ENCODE measurements at places on chromosomes 11 and 22. TPM values are rescaled to one million over a fixed set of nuclear protein-coding genes. Genes with fewer than 3 reads are reported as not detected.
A peak's percentile ranks its signal among the peaks of the same experiment; 100 is the strongest.

DNA sequence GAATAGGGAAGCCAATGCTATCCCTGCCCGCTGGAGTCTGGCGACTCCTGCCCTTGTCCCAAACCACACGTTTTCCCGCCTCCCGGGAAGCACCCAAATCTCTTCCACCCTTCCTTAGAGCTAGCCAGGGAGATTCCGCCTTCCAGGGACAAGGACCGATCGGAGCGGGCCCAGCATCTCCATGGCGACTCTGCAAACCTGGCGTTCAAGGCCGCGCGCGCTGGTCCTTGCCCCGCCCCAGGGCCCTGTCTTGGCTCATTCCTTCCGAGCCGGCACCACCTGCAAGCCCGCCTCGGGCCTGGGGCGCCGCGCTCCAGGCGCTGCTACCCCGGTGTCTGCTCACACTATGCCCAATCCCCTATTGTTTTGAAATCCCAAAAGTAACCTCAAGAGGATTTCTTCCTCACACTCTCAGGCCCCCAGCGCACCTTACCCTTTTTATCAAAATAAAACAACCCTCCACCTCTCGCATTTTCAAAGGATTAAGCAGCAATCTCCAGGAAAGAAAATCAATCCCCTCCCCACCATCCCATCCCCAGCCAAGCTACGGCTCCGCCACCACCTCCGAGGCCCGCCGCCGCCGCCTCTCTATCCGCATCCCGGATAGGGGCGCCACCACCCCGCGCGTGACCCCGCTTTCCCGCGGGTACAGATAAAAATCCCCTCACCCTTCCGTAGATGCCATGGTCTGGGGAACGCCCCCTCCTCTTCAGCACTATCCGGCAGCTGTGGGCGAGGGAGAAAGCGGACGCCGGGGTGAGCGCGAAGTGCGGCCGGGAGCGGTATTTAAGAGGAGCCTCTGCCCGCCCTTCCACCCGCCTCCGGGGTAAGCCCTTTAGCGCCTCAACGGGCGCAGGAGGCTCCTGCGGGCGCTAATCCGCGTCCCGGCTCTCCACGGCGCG lies 825 bp downstream of the SLC1A2 start:
- H3K4me3 ChIP-seq: peak overlapping the region; percentile 59
- H3K4me1 ChIP-seq: 0 out of 2 replicates have a peak, but pooled peaks cover 3% of the 10 kb centered on the region
- H3K36me3 ChIP-seq: no peaks in the 10 kb centered on the region
- H3K27me3 ChIP-seq: peaks cover 93% of the 10 kb centered on the region

The APOL1 gene
- not detected for total RNA-seq

The APOL3 gene
- not detected for total RNA-seq

The APOL5 gene
- total RNA-seq: not detected

DNA sequence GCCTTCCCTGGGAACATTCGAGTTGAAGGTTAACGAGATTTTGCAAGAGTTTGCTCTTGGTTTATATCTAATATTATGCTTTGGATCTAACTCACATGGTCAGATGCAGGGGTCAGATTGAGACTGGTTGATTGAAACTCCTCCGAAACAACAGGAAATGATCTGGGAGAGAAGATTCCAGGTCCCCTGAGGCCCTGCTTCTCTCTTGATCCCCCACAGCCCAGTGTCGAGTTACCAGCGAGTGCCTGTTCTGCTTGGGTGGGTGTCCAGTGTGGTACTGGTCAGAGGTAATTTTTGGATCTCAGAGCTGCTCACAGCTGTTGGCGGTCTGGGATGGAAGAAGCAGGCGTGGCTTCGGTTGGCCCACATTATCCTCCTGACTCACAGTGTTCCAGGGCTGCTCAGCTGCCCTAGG lies 9.2 kb downstream of the FBLN1 start:
- no peaks in the 10 kb centered on the region for H3K36me3 ChIP-seq
- no peaks in the 10 kb centered on the region for H3K27me3 ChIP-seq
- no peak for DNase-seq
- H3K27ac ChIP-seq: no peak overlapping the region
- no peak overlapping the region for H3K4me3 ChIP-seq
- H3K4me1 ChIP-seq: no peaks in the 10 kb centered on the region

The TBX10 gene
- not detected for total RNA-seq

The PHETA2 gene
- total RNA-seq: not detected

DNA sequence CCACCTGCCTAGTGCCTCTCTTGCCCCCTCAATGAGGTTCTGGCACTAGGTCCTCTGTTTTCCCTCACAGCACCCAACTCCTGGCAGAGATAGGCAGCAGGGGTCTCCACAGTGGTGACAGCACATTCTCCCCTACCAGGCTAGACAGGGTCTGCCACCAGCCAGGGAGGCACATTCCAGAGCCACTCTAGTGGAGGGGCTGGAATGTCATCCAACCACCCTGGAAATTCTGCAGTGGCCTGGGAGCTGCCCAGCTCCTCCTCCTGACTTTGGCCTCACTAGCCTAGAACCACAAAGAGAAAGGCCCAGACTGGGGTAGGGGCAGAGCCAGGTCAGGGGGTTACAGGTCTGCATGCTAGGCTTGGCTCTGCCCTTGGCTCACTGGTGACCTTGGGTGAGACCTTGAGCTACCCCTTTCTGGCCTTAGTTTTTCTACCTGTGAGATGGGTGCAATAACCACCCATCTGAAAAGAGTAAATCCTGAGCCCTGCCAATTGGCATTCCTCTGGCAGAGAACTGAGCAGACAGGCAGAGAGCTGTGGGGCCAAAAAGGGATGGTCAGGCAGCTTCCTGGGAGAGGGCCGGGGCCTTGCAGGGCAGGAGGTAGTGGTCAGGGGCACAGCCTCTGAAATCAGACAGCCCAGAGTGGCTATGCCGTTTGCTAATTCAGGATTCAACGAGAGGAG lies 7.1 kb downstream of the P2RY2 start:
- H3K36me3 ChIP-seq: peaks cover 23% of the 10 kb centered on the region
- H3K4me1 ChIP-seq: peaks cover 31% of the 10 kb centered on the region
- no peak for DNase-seq
- H3K27me3 ChIP-seq: no peaks in the 10 kb centered on the region
- H3K4me3 ChIP-seq: no peak overlapping the region

DNA sequence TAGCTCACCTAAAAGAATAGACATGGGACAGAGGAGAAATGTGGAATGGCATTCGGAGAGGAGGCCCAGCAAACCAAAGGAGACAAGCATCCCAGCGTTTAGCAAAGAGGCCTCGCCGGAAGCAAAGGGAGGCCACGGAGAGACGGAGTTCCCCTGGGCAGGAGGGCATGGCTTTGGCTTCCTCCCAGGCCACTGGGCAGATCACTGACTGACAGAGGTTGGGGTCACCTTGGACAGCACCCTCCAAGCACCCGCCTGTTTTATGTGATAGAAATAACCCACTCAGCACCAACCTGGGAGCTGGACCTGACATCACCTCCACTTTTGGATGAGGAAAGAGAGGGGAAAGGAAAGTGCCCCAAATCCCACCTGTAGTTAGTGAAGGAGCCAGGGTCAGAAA lies 434.1 kb downstream of the BRD1 start:
- no peak overlapping the region for H3K4me3 ChIP-seq
- no peaks in the 10 kb centered on the region for H3K36me3 ChIP-seq
- H3K4me1 ChIP-seq: no peaks in the 10 kb centered on the region
- DNase-seq: no peak
- no peak overlapping the region for H3K27ac ChIP-seq
- H3K27me3 ChIP-seq: peaks cover 15% of the 10 kb centered on the region

The LRRN4CL gene
- 0.51 TPM for total RNA-seq

DNA sequence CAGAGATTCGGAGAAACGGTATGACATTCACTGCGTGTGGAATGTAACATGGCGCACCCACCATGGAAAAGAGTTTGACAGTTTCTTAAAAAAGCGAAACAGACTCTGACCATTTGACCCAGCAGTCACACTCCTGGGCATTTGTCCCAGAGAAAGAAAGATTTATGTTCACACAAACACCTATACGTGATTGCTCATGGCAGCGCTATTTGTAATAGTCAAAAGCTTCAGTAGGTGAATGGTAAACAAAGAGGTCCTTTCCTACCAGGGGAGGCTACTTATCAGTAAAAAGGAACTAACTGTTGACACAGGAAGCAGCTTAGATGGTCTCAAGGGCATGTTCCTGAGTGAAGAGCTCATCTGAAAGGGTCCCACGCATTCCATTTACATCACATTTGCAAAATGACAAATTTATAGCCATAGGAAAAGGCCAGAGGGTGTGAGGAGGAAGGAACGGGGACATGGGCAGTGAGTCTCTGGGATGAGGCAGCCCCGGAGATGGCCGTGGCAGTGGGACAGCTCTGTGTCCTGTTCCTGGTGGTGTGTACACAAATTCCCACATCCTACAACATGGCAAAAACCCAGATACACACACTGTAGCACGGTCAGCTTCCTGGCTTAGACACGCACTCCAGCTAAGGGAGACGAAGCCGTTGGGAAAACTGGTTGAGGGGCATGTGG lies 14.6 kb upstream of the KRTAP5-6 start:
- peak overlapping the region; percentile 74 for H3K27ac ChIP-seq
- H3K4me1 ChIP-seq: 0 out of 2 replicates have a peak, but pooled peaks cover 8% of the 10 kb centered on the region
- H3K36me3 ChIP-seq: no peaks in the 10 kb centered on the region
- H3K27me3 ChIP-seq: no peaks in the 10 kb centered on the region

- no peak for DNase-seq
- H3K4me3 ChIP-seq: no peak overlapping the region
- H3K27me3 ChIP-seq: no peaks in the 10 kb centered on the region
- no peak overlapping the region for H3K27ac ChIP-seq
These were observed 48.8 kb upstream of the TTLL12 start for GRCh38 chr22:43235445-43236409.

GRCh38 chr11:34311126-34311525 lies 46.7 kb downstream of the ABTB2 start:
- H3K4me1 ChIP-seq: peaks cover 16% of the 10 kb centered on the region
